ENCODE measurements at places on chromosomes 12 and 14.
A peak's percentile ranks its signal among the peaks of the same experiment; 100 is the strongest.

- no peak for DNase-seq
These were observed 215.9 kb upstream of the HMGA2 start for GRCh38 chr12:65608319-65608916.

GRCh38 chr14:101553393-101553792, 7.9 kb upstream of the DIO3 start:
- DNase-seq: no peak

DNA sequence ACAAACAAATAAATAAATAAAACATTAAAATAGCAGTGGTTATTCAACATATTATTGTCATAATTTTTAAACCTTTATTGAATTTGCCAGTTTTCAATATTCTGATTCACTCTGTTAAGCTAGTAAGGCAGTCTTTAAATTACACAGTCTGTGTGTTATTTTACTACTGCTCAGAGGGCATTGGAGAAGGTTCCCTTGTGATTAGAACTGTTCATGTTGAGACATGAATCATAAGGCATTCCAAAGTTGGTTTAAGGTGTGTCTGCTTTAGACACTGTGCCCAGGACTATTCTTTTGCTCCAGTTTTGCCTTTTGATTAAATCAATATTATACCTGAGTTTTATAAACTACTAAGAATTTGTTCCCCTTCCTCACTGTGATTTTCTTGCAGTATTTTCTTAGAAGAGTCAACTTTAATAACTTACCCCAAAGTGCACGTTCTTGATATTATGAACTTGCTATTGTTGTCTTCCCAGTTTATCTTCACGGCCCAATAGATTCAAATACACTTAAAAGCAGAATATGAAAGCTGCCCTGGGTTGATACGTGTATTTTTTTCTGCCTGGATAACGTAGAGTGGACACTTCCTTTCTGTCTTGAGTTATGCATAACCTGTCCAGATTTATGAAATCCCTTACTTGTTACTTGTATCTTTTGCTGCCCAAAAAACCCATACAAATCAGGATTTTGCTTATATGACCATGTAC, 105.3 kb upstream of the BCAT1 start:
- no peak for DNase-seq

DNA sequence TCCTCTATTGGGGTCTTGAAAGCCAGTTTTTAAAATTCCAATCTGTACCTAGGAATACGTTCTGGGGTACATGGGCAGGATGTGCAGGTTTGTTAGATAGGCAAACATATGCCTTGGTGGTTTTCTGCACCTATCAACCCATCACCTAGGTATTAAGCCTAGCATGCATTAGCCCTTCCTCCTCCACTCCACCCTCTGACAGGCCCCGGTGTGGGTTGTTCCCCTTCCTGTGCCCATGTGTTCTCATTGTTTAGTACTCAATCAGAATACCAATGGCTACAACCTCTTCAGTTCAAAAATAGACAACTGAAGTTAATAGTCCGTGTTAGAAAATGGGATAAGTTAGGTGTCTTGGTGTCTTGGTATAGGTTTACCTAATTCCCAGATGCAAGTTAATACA, 3.4 kb downstream of the NTS start:
- DNase-seq: no peak

- no peak for DNase-seq
These were observed 18.5 kb downstream of the PPP2R5E start for GRCh38 chr14:63524537-63525155.

DNA sequence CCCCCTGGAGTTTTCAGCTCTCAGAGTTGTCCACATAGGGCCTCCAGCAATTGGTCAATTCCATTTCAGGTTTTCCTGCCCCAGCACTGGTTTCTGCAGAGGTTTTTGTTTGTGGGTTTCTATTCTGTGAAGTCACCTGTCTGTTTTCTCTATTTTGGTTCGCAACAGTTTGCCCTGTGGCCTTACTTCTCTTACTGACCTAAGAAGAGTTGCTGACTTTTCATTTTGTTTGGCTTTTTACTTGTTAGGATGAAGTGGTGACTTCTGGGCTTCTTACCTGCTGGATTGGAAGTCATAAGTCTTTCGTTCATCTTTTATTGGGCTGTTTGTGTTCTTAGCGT, 196.4 kb upstream of the PARP11 start:
- no peak for DNase-seq

GRCh38 chr14:96876747-96877146, 79.6 kb downstream of the VRK1 start:
- no peak for DNase-seq

DNA sequence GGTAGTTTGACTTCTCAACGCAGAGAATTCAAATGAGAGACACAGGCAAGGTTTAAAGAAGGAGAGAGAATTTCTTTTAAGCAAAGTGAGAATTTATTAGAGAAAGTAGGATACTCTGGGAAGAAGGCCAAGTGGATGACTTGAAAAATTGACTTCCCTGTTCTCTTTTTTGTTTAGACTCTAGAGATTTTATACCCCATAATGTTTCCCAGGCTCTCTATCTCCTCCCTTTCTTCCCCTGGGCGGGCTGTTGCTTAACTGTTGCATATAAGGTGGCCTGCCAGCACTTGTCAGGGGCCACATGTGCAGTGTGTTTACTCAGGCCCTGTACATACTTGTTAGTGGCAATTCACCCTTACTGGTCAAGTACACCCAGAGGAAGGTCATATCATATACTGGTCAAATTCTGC, 403.7 kb downstream of the SLC6A15 start:
- no peak for DNase-seq

DNA sequence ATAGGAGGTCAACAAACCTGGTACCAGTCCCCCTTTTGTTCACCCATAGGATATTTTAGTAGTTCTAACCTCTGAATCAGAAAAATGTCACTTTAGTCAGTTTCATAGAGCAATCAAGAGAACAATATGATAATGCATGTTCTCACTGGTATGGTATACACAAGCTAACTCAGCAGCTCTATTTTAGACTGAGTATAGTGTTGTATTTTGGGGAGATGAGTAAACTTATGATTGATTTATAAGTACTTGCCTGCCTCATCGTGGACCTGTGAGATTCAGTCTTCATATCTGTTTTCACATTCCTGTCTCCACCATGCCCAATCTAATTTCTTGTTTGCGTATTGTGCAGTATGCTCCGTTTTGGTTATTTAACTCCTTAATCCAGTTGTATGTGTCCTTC, 20.9 kb downstream of the COX16 start:
- no peak for DNase-seq

- DNase-seq: no peak
These were observed 153.0 kb downstream of the PHETA1 start for GRCh38 chr12:111215881-111216280.

DNA sequence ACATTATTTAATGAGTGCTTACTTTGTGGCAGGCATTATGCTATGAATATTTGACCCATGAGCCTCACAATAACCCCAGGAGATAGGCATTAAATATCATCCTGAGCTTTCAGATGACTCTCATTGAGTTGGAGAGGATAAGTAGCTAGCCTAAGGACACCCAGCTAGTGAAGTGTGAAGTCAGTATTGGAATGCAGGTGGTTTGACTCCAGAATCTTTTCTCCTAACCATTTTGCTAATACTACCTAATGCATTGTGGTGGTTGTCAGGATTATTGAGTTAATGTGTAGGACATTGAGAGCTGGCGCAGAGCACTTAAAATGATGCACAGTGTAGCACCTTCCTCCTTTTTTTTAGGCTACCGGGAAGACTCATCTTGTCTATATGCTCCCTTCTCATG, 3.8 kb upstream of the CDKL1 start:
- no peak for DNase-seq

- no peak for DNase-seq
These were observed 72.8 kb downstream of the SPATS2 start for GRCh38 chr12:49440035-49440434.

- DNase-seq: no peak
These were observed 83.9 kb upstream of the OSBPL8 start for GRCh38 chr12:76643438-76643837.

- no peak for DNase-seq
These were observed 3.5 kb downstream of the GSTZ1 start for GRCh38 chr14:77324289-77324688.

DNA sequence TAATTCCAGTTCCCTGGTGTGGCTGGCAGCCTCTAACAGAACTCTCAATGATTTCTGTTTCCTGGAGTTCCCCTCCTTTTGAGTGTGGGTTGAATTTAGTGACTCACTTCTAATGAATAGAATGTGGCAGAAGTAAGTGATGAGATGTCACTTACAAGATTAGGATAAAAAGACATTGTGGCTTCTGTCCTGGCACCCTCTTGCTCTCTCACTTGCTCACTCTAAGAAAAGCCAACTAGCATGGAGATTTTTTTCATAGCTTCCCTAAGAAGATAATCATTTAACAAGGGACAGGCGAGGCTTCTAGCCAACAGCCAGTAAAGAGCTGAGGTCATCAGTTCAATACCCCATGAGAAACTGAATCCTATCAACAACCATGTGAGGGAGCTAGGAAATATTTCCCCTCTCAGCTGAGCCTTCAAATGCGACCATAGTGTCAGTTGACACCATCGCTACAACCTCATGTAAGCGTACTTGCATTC, 156.7 kb downstream of the TMTC3 start:
- no peak for DNase-seq

GRCh38 chr12:52052468-52053186, 1.4 kb downstream of the NR4A1 start:
- no peak for DNase-seq

GRCh38 chr14:69612783-69613130, 1.4 kb downstream of the SUSD6 start:
- DNase-seq: no peak

GRCh38 chr12:27076468-27076867, 5.9 kb downstream of the C12orf71 start:
- no peak for DNase-seq

DNA sequence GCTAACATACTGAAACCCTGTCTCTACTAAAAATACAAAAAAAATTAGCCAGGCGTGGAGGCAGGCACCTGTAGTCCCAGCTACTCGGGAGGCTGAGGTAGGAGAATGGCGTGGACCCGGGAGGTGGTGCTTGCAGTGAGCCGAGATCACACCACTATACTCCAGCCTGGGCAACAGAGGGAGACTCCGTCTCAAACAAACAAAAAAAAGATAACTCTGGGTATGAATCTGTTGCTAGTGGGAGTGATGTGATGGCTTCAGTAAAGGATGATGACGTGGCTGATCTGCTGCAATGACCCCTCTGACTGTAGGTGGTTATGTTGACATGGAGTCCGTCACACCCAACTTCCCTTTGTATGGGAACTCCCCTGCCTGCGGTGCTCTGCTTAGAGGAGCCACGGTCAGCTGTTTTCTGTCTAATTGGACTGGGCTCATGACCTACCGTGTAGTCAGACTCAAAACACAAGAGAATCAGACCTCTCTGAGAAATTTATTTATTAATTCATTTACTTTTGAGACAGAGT, 59.1 kb upstream of the MED13L start:
- peak; percentile 15 for DNase-seq

- DNase-seq: no peak
These were observed at the start of gene FGF6 for GRCh38 chr12:4445156-4446101. TSS of gene FGF6 (minus strand) at chr12:4445815. CDS start at chr12:4445570, 245 bp downstream.

DNA sequence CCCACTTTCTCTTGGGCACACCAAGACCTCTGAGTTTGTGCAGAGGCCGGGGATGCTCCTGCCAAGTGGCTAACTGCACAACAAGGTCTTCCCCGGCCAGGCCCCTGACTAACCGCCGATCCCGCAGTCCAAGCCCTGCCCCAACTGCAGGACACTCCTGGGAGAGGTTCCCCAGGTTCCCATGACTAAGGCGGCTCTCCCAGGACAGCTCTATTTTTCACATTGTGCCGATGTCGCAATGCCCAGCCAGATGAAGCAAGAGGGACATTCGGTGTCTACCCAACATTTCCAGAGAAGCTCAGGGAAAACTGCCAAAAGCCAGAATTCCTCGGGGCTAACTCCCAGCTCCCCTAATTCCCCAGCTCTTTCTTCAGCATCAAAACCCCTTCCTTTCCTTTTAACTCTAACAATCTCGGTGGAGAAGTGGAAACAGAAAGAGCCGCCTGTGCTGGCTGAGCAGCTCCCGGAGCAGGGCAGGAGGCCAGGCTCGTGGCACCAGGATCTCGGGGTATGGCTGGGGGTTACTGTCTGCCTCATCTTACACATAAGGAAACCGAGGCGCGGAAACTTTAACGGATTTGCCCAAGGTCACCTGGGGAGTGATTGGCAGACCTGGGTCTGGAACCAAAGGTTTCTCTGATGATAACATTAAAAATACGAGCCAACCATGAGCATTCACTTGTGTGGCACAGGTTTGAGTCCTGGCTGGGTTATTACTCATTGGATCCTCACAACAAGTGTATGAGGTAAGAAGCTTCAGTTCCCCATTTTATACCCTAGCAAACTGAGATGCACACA, 318.2 kb downstream of the BCL11B start:
- DNase-seq: no peak

GRCh38 chr14:96066976-96067375, 27.8 kb downstream of the C14orf132 start:
- DNase-seq: no peak

DNA sequence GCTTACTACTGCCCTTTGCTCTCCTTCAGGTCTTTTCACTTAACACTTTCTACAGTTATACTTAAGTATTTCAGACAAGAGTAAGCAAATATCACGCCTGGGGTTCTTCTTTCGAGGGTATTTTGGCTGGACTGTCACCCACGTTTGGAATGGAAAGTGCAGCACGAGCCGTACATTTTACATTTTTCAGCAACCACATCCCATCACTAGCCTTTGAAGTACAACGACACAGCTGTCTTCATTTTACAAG, 349 bp upstream of the FAM177A1 start:
- DNase-seq: no peak

- DNase-seq: no peak
These were observed 53.7 kb downstream of the SOX5 start for GRCh38 chr12:23895792-23896218.

GRCh38 chr12:119440803-119441360, 106.4 kb downstream of the CCDC60 start:
- DNase-seq: no peak

DNA sequence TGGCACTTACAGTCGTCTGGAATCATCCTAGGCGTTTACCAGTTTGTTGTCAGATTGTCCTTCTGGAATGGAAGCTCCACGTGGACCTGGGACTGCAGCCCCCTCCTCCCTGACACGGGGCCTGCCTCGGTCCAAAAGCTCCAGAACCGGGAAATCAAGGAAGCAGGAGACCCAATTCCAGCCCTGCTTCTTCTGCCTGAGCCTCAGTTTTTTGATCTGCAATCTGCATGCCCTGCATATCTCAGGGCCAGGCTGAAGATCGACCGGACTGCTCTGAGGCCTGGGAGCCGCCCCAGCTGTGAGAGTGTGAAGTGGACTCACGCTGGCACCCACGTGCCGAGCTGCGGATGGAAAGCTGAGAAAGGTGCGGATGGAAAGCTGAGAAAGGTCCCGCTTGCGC, 98.6 kb downstream of the SETD3 start:
- no peak for DNase-seq

GRCh38 chr12:3137268-3137781, 60.1 kb downstream of the TSPAN9 start:
- DNase-seq: no peak
